ENCODE measurements at places on chromosomes 7 and 10.

- DNase-seq: no peak
Observed at GRCh38 chr10:49356944-49357343, 38.9 kb downstream of the DRGX start.

DNA sequence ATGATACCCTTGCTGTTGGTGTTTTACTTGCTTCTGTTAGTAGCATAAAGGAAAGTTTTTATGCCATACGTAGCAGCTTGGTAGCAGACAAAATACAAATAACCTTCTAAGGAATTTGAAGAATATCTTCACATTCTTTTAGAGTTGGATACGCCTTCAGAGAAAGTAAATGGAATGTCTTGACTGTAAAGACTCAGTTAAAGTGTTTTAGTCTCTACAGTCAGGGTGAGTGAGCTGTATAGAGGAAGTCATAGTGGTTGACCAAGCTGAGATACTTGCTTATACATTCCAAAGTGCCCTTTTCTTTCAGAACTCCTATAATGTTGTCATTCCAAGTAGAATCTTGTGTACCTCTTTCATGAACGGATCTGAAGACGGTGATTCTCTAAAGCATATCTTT is 37.7 kb downstream of the RABGEF1 start:
- DNase-seq: no peak

- no peak for DNase-seq
Observed at GRCh38 chr7:151018421-151019129, 5.7 kb downstream of the ATG9B start.

DNA sequence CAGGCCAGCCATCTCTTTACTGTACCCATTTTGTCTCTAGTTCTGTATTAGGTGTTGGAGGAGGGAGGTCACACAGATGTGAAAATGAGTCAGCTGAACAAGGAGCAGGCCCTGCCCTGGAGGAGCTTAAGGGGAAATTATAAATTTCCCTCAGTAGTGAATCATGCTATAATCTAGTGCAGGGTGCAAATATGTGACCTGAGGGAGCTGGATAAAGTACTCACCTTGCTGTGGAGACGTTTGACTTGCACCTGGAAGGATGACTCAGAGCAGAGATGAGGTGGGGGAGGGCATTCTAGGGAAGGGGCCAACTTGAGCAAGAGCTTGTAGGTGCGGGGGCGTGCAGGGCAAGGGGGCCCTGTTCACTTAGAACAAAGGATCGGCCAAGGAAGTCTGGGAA is 610.6 kb downstream of the SDK1 start:
- DNase-seq: no peak

DNA sequence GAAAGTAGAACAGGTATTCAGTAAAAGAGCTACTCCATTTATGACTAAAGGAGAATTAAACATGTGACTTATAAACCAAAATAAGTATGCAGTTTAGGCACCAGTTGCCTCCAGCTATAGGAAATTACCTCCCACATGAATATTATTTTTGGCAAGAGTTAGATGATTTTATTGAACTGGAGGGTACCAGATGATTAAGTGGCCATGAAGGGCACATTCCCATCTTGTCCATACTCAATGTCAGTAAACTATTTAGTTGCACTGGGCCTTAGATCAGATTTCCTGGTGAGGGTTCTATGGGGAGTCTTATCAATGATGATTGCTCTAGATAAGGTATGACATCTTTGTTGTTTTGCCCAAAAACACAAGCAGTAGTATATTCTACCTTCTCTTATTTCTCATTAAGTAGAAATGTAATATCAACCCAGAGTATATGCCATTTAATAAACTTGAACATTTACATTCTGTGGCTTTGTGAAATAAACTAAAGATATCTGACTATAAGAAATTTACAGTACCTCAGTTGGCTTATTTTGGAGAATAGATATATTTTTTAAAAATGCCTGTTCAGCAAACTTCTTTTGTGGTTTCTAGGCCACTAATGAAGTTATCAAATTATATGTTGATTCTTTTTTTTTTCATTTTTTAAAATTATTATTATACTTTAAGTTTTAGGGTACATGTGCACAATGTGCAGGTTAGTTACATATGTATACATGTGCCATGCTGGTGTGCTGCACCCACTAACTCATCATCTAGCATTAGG is 145.3 kb downstream of the SEMA3A start:
- no peak for DNase-seq

All from HS-27A (cell line).